AML-193 (cell line): ENCODE measurements at places on chromosomes 5 and 9.

DNA sequence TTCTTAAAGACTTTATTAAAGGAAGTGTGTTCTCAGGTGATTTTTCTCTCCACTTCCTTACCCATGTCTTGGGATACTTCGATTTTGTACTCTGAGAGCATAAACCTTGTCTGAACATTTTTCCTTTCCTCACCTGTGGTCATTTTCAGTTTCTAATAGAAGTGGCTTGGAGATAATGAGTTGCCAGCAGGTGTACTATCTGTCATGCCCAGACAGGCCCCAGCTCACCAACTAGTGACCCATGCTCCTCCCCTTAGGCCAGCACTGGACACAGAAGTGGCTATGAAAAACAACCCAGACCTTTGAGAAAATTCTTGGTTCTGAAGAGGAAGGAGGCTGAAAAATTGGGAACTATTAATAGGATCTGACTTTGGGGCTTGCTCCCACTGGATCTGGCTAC lies 49.2 kb upstream of the SMIM32 start:
- no peak for DNase-seq

DNA sequence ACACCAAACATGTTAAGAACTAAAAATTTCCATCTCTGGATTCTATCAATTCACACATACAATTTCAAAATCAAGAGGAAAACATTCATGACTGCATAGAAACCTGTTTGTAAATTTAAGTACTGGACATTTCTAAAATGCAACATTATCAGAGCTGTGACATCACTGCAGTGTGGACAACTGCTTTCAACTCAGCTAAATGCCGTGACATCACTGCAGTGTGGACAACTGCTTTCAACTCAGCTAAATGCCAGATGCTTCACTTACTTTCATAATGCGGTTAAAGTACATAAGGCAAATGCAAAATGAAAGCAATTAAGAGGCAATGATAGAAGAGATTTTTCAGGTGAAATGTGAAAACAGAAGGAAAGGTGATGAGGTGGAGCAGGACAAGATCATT lies 161.5 kb downstream of the ARL15 start:
- DNase-seq = no peak

DNA sequence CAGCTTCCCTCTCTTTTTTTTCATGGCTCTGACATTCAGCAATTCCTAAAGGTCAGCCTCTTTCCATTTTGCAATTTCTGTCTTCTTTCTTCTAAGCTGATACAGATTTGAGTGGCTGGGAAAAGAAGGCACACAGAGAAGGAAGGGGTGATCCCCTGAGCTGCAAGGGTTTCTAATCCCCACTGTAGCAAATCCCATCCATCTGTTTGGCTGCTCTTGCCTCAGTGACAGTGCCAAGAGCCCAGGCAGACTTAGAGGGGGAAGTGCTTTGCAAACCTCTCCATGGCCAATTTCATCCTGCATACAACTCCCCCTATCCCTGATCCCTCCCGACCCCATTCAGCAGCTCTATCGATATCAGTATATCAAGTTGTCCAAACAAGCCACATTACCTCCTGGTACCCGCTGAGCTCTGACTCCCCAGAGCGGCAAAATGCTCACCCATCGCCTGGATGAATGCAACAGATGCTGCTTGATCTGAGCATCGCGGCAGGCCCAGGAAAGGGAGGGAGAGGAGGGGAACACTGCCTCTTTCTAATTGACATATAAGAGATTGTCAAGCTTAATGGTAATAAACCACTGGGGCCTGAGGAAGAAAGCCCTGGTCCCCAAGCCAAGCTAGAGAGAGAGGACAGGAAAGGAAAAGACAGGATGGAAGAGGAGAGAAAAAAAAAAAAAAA lies 268.9 kb downstream of the ASTN2 start:
- DNase-seq = no peak

DNA sequence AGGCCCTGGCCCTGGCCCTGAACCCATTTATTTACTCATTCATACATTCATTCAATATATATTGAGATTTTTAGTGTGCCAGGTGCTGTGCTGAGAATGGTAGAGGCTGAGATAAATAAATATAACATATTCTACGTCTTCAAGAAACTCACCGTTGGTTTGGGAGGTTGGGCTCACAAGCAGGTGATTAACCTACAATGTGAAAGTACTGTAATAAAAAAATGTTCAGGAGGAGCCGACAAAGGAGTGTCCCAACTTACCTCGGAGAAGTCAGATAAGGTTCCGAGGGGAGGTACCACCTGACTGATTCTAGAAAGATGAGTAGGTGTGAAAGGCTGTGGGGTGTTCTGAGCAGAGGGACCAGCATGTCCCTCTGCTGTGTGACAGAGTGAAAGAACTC lies 479.6 kb upstream of the KLF4 start:
- DNase-seq = no peak

DNA sequence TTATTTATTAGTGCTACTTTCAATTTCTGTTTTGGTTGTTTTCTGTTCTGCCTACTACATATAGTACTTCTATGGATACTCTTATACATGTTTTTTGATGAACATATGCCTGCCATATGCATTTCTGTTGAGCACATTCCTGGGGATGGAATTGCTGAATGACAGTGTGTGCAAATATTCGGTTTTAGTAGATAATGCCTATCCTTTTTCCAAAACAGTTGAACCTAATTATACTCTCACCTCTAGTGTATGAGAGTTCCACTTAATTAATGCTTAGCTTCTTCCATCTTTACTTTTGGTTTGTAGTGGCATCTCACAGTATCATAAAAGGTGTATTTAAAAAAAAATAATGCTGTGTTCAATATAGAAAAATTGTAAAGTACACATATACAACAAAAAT lies 96.8 kb downstream of the ADGRV1 start:
- no peak for DNase-seq

- no peak for DNase-seq
Measured at GRCh38 chr5:112720576-112720975, 17.1 kb upstream of the APC start.

DNA sequence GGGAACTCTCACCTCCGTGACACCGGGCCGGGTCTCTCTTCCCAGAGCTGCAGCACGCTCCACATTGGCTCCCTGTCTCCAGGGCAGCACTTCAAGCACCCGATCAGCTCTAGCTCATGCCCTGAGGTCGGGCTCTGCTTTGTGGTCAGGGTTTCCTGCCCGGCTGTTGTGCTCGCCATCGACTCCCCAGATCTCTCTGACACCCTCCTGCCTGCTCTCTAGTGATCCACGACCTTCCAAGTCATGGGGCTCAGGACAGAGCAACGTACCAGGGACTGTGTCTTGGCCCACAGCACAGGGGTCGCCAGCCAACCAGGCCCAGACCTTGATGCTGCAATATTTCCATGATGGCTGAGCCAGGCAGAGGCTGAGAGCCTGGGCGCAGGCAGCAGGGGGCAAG lies 45.1 kb downstream of the PRRT1B start:
- DNase-seq = peak; percentile 28

- peak; percentile 24 for DNase-seq
Measured at GRCh38 chr5:174935854-174936474, 211.6 kb downstream of the MSX2 start.

DNA sequence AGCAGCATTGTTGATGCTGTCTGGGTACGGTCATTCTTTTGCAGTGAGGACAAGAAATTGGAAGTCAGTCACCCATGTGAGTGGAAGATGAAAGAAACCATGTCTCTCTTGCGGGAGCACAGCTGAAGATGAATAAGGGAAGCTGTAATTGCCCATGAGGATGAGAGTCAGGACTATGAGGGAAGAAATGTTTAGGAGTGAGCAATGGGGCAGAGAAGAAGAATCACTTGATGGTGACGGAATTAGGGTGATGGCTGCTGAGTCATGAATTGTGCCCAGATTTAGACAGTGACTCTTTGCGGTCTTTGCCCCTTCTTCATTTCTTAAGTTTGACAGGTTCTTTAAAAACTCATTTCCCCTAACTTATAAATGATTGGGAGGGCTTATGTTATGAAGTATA lies 183.3 kb downstream of the MAST4 start:
- no peak for DNase-seq

DNA sequence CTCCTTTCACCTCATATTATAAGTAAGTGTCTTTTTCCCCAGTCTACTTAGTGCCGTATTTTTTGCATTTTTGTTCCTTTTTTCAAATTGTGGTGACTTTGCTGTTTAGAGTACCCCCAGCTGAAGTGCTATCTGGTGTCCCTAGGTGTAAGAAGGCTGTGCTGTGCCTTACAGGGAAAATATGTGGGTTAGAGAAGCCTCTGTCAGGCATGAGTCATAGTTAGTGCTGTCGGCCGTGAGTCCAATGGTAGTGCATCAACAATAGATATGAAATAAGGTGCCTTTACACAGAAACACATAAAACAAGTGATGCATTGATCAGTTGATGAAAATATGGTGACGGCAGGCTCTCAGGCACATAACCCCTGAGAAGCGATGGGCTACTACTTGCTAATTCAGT lies 20.1 kb downstream of the SYK start:
- DNase-seq = no peak

DNA sequence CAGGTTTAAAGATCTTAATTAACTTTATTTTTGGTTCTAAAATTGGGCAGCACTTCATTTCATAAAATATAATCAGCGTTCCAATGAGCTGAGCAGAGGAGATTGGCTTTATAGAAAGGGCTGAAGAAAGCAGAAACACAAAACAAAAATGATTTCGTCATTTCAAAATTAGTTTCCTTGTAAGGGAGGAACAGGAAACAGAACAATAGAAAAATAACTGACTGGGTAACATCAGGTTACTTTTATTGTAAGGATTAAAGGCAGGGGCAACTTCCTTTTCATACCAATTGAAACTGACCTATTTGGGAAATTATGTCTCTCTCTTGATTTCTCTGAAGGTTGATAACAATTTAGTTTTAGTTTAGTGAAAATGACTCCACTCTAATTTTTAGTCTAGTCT lies 157.1 kb downstream of the ATP10B start:
- DNase-seq = peak; percentile 31

DNA sequence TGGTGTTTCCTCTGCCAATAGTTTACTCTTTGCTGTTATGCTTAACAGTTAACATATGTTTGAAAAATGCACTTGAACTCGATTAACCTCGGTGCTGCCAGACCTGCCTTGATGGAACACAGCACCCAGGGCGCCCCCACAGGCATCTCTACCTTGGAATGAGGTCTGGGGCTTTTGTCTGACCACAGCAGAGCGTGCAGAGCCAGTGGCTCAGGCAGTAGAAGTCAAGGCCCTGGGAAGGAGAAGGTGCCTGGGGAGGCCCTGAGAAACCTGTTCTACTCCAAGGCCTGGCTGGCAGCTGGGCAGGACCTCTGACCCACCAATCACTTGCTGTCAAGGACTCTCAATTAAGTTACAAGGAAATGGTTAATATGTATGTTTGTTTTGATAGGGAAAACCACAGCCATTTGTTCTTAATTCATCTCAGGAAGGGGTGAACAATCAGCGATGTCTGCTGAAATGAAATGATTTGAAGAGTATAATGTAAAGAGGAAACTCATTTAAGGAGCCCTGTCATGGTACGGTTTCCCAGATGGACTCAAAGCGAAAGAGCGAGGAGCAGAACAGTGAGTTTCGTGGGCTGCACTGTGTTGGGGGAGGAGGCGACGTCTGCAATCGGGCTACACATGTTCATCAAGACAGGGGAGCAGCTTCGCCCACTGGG lies 21.9 kb downstream of the MACROH2A1 start:
- DNase-seq = no peak

GRCh38 chr9:71767163-71767775 lies 1.0 kb downstream of the CEMIP2 start:
- no peak for DNase-seq

GRCh38 chr9:91725651-91726050 lies 224.4 kb downstream of the ROR2 start:
- DNase-seq = no peak

DNA sequence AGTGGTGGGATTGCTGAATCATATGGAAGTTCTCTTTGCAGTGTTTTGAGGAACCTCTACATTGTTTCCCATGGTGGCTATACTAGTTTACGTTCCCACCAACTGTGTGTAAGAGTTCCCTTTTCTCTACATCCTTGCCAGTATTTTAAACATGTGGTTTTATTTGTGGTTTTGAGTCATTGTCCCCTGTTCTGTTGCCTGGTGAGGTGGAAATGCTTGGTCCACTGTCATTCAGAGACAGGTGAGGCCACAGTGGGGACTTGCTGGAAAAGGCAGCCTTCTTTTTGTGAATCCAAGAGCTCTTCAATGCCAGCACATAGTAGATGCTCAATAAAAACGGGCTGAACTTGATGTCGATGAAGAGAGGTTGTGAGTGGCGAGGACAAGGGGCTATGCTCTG lies 44.2 kb downstream of the SH3PXD2B start:
- DNase-seq = peak; percentile 96

DNA sequence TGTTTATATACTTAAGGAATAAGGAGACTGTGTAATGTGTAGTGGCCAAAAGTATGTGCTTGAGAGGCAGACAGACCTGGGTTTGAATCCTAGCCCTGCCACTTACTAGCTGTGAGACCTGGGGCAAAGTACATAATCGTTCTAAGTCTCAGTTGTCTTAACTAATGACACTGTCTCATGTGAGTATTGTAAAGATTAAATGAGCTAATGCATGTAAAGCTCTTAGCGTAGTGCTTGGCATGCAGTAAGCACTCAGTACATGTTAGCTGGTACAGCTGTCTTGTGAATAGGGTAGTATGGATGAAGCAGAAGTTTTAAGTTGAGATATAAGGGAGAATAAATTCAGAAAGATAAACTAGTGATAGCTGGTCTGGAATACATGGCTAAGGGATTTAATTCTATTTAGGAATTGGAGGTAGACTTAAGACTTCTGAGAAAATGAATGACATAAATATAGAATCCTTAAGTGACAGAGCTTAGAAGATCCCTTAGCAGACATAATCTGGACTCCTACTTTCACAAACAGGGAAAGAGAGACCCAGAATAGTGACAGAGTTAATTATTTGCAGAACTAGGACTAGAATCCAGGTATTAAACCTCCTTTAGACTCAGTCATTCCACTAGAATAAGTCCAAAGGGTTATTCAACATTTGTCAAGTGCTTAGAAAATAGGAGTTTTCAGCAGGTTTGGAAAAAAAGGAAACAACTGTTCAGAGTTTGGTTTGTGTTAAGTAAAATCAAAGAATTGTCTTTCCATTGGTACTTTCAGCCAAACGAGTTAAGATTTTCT lies 13.1 kb downstream of the GPR21 start:
- DNase-seq = no peak

GRCh38 chr5:179729727-179730126 lies 2.9 kb upstream of the MAML1 start:
- no peak for DNase-seq
